ENCODE measurements at places on chromosomes 13 and 19.
A peak's percentile ranks its signal among the peaks of the same experiment; 100 is the strongest.

DNA sequence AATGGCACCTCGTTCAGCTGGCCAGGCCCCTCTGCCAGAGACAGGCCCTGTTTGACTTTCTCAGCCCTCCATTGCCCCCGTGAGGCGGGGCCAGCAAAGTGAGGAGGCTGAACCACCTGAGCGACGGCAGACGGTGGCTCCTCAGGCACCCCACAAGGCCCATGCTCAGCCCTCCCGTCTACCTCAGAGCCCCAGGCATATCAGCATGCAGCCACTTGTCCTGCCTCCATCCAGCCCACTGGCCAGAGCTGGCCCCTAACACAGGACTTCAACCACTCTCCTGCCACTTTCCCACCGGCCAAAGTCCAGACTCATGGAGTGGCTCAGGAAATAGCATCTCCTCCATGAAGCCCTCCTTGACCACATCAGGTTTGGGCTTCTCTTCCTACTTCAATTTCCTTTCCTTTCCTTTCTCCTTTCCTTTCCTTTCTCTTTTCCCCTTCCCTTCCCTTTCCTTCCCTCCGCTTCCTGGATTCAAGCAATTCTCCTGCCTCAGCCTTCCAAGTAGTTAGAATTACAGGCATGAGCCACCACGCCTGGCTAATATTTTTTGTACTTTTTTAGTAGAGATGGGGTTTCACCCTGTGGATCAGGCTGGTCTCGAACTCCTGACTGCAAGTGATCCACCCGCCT is 9.3 kb downstream of the SLC7A10 start:
- DNase-seq = no peak

- DNase-seq = no peak
Observed at GRCh38 chr19:19535311-19536191, 2.5 kb upstream of the CILP2 start.

DNA sequence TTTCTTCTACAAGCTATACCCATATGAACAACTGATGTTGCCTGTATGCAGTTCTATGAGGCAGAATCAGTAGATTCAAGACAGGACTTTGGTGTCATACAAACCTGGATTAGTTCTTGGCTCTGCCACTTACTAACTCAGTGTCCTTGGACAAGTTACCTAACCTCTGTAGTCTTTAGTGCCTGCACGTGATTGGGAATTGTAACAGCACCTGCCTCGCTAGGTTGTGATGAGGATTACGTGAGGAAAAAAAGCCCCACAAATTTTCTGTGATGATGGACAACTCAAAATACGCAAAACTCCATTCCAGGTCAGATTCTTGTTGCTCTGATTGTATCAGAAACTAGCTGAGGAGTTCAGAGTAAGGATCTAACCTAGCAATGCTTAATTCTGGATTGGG is 89.3 kb downstream of the LRCH1 start:
- DNase-seq = no peak

- peak; percentile 60 for DNase-seq
Observed at GRCh38 chr19:8615813-8616596, 5.5 kb upstream of the ADAMTS10 start.

- DNase-seq = no peak
Observed at GRCh38 chr19:33486407-33486806, 35.2 kb downstream of the PEPD start.

DNA sequence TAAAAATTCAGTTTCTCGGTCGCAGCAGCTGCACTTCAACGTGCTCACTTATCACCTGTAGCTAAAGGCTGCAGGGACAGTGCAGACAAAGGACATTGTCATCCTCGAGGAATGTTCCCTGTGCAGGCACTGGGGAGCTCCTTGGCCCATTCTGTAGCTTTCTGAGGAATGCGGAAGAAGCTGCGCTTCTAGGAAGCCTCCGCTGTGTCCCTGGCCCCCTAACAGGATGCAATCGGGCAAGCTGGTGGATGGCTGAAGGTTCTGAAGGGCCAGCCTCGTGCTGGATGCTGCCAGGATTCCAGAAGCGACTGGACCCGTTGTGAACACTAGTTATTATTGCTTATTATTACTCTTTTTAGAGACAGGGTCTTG is 8.1 kb downstream of the ANO8 start:
- DNase-seq = no peak

DNA sequence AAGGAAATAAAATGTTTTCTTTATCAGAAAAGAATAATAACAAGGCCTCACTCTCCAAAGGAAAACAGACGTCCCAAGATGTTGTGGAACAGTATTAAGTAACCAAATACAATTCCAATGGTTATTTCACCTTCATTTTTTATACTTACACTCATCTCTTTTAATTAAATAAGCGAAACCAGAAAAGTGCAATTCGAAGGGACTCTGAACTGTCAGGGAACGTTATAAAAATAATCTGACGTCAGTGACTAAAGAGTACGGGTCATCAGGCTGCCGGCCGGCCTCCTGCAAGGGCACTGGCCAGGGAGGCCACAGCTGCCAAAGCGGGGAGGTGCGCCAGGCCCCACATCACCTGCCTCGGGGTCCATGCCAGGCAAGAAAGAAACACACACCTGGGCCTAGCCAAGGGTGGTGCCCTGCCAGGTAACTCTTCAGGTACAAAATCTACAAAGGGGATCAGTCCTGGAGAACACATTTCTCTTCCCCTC is 61.2 kb downstream of the CDADC1 start:
- DNase-seq = no peak

- no peak for DNase-seq
Observed at GRCh38 chr19:51147663-51148062, 5.6 kb downstream of the SIGLEC7 start.

DNA sequence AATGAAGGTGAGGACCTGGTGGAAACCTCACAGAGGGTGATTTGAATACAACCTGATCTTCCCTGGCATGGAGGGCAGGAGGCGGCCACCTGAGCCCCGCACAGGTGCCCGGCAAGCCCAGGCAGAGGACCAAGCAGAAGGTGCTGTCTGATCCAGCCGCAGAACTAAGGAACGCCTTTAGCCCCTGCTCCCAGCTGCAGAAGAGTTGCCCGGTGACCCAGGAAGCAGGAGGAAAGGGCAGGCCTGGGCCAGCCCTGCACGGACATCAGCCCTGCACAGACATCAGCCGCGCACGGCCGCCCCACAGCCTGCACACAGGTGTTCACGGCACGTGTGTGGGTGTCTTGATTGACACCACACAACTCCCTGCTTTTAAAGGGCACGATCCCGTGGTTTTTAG is 43.1 kb downstream of the RASA3 start:
- DNase-seq = no peak

DNA sequence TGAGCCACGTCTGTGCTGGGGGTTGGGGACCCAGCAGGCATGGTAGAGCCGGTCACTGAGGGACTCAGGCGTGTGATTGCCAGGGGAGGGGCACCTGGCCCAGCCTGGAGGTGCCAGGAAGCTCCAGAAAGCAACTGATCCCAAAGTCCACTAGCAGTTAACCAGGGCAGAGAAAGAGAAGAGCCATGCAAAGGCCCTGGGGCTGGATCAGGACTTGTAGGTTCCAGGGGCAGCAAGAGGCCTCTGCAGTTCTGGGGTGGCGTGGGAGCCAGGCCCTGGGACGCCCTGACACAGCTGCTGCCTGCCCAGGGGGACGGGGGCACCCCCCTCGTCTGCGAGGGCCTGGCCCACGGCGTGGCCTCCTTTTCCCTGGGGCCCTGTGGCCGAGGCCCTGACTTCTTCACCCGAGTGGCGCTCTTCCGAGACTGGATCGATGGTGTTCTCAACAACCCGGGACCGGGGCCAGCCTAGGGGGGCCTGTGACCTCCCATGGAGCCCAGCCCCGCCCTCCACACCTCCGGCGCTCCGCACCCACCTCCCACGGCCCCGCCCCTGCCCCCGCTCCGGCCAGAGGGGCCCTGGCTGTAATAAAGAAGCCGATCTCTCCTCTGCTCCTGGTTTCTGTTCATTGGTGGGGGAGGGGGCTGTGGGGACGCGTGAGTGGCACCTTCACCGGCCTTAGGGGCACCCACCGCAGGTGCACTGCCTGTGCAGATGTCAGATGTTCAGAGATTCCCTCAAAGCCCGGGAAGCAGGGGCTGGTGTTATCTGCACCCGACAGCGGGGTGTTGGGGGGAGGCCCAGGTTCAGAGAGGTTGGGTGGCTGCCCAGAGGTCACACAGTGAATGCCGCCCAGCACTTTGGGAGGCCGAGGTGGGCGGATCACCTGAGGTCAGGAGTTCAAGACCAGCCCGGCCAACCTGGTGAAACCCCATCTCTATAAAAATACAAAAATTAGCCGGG is 4.1 kb downstream of the AZU1 start:
- DNase-seq = no peak

DNA sequence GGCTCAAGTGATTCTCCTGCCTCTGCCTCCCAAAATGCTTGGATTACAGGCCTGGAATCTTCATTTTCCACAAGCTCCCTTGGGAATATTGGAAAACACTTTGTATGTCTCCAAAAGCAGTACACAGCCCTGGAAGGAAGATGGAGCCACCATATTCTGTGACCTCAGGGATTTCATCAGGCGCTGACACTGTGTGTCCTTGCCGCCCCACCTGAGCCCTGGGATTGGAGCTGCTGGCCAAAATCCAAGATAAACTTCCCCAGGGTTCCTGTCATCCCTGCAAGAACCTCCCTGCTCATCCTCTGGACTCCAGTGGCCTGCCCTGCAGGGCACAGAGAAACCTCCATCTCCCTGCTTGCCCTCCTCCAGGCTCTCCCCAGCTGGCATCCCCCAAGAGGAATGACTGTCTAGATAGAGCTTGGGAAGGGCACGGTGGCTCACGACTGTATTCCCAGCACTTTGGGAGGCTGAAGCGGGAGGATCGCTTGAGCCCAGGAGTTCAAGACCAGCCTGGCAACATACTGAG is 1.3 kb upstream of the GNG7 start:
- no peak for DNase-seq

DNA sequence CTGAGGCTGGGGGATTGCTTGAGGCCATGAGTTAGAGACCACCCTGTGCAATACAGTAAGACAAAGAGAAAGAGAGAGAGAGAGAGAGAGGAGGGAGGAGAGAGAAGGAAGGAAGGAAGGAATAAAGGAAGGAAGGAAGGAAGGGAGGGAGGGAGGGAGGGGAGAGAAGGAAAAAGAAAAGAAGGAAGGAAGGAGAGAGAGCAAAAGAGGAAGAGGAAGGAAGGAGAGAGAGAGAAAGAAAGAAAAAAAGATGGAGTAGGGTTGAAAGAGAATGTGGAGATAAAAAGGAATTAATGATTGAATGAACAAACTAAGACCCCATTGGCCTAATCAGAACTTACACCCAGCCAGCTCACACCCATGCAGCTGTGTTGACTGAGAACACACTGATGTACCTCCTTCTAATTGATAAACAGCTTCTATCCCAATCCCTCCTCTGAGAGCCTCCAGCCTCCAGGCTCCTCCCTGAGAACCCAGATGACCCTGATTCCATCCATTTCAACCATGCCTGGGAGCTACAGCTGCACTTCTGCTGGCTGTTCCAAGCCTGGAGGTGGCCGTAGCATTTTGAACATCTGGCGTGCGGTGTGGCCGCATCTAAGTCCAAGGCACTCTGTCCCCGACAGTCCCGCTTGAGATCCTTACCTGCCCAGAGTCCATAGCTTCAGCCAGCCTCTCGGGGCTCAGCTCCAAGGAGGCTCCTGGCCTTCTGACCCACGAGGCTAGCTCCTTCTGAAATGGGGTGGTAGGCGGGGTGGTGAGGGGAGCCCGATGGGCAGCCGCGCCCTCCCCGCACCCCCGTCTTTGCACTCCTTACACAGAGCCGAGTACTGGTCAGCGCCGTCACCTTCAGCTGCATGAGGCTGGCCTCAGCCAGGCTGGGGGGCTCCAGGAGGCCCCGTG is 1.1 kb downstream of the PRODH2 start:
- no peak for DNase-seq

GRCh38 chr19:7552781-7553180 is 17.3 kb downstream of the PNPLA6 start:
- DNase-seq = no peak

- no peak for DNase-seq
Observed at GRCh38 chr19:49042177-49042576, 1.5 kb upstream of the CGB5 start.

DNA sequence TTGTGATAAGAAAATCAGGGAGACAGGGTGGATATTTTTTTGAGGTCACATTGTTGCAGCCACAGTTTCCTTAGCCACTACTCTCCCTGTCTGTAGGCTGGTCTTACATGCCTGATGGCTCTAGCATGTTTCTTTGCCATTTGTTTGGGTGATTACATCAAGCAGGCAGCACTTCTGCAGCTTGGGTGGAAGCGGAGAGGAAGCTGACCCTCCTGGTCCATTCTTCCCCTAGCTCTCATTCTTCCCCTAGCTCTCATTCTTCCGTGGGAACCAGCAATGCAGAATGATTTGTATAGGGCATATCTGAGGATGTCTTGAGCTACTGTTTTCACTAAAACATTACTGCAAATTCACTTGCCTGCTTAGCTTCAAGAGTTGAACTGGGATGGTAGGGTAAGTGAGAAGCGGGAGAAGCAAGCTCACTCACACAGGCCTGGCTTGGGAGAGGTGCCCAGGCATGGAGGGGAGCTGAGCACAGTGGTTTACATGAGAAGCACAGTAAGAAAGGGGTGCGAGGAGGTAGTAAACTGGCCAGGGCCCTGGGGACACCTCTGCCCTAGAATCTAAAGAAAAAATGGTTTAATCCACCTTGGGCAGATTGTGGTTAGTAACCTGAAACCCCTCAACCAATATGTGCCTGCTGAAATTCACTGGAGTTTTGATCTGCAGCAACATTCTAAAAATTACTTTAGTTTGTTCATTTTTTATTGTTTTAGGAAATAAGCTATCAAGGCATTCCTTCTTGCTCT is 538.9 kb downstream of the RFC3 start:
- no peak for DNase-seq

GRCh38 chr19:30695171-30695875 is 323.1 kb downstream of the ZNF536 start:
- DNase-seq = no peak

GRCh38 chr13:35630551-35631275 is 154.2 kb upstream of the MAB21L1 start:
- peak; percentile 84 for DNase-seq

DNA sequence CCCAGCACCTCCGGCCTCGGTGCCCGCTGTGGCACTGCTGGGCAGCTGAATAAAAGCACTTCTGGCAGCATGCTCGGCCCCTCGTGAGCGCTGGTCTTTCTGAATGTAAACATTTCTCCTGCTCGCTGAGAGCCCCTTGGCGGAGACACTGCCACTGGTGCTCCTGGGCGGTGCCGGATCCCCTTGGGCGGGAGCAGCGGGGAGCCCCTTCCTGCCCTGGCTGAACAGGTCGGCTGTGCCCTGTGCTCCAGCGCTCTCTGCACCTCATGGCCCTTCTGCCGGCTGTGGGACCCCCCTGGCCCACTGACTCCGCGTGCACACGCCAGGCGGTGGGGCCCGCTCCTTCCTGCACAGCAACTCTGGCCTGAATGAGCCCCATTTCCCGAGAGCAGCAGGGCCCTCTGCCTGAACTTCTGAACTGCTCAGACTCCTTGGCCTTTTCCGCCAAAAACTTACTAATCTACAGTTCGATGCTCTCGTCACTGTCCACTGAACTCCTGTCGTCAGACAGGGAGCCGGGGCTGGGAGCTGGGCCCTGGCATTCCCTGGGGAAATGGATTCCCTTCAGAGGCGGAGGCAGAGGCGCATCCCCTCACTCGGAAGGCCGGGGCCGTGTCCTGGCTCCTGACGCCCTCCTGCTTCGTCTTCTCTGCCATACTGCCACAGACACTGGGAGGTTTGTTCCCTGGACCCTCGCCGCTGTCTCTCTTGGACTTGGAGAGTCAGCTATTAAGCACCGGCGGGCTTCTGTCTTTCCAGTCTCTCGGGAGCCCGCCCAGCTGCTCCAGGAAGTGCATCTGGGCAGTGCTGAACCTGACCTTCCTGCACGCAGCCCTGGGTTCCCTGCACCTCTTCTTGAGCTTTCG is 14.2 kb downstream of the RB1 start:
- no peak for DNase-seq

- no peak for DNase-seq
Observed at GRCh38 chr19:33661336-33661735, 39.6 kb downstream of the CHST8 start.

- no peak for DNase-seq
Observed at GRCh38 chr13:110850840-110851239, 64.0 kb downstream of the ANKRD10 start.

Measured in SK-MEL-5 (cell line).